ENCODE measurements at places on chromosomes 7 and 10.
A peak's percentile ranks its signal among the peaks of the same experiment; 100 is the strongest.

DNA sequence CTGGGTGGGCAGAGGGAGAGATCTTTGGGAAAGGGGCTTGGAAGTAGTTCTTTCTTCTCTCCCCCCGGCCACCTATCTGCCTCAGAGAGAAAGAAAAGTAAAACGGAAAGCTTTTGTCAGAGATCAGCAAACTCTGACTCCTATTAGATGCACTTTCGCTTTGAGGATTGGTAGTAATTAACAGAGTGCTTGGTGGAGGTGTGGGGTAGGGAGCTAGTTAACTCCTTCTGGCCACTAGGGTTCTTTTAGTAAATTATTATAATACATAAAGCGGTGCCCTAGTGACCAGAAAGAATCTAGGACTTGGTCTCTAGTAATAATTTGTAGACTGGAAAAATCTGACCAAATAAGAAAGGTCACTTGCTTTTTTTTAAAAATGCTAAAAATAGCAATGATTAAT lies 54.6 kb downstream of the CPVL start:
- DNase-seq, result peak; percentile 22

DNA sequence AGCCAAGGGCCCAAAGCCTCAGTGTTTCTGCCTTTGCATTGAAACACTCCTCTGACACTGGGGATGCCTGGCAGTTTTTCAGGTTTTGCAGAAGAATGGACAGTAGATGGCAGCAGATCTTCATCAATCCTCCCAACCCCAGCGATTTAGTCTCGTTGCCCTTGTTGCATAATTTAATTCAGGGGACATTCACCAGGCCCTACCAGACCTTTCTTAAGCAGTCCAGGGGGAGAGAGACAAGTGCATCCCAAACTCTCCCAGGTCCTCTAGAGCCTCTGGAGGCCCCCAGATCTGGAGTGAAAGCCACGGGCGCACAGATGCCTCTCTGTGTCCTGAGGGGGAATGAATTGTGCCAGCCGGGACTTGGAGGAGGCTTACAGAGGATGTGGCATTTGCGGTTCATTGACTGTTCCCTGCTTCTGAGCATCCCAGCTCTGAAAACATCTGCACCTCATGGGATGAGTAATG lies 29.6 kb downstream of the MINDY4 start:
- DNase-seq, result peak; percentile 62

DNA sequence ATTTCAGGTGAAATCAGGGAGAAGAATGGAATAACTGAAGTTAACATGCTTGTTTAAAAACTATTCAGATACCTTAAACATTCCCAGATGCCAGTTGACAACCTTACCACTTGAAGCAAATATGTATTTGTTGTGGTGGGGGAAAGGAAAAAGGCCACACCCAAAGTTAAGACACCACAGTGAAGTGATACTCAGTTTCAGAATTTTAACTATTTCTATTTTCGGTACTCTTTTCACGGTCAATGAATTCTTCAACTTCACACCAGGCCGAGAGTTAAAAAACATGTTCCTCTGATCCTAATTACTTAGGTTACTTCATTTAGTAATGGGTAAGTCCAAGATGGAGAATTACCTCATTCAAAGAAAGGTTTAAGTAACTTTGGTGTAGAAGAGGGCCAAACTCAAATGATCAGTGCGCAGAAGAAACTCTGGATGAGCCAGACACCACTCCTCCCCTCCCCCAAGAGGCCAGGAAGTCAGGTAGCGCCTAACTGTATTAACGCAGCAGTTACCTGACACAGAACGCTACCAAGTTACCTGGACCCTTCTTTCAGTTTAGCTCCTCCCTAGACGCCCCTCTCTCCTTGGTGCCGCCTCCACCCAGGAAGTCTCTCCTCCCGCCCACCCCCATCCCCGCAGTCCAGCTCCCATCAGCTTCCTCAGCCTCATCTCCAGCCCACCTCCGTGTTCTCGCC lies 700 bp downstream of the MTPN start:
- peak; percentile 46 for DNase-seq

GRCh38 chr7:116546916-116547315 lies 22.1 kb downstream of the CAV1 start:
- DNase-seq, result no peak

DNA sequence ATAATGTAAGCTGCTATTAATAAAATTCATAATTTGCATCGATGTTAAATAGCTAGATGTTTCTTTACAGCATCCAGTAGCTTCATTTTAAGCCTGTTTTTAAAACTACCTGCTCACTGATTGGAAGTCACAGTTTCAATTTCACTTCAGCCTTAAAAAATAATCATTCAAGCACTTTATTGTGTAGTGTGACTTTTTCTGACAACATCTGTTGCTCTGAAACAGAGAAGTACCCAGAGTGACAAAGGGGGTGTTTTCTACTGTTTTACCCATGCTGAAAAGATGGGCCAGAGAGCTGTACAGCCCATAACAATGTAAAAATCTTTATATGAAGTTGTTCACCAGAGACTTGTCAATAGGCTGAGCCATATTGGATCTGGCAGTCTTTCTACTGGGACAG lies 437.2 kb downstream of the MDFIC start:
- no peak for DNase-seq

DNA sequence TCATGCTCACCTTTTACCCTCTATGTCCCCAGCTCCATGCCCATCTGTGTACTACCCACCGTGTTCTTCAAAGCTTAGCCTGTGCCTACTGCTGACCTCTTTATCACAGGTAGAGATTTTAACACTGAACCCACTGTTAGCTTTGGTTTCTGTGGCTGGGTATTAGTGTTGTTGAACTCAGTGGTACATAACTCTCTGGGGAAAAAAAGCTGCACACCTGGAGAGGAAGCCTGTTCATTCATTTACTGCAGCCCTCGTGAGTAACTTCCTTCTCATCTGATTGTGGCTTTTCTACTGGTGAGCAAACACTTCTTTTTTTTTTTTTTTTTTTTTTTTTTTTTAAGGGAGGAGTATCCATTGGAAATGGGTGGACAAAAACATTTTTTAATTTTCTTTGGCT lies 326.3 kb downstream of the CCSER2 start:
- DNase-seq, result peak; percentile 8

GRCh38 chr7:151237244-151238189 lies 5.2 kb downstream of the CHPF2 start:
- no peak for DNase-seq

- no peak for DNase-seq
Observed at GRCh38 chr7:74575083-74575784, 82.3 kb upstream of the GTF2I start.

- DNase-seq, result no peak
Observed at GRCh38 chr10:81963606-81964005, 88.6 kb downstream of the NRG3 start.

DNA sequence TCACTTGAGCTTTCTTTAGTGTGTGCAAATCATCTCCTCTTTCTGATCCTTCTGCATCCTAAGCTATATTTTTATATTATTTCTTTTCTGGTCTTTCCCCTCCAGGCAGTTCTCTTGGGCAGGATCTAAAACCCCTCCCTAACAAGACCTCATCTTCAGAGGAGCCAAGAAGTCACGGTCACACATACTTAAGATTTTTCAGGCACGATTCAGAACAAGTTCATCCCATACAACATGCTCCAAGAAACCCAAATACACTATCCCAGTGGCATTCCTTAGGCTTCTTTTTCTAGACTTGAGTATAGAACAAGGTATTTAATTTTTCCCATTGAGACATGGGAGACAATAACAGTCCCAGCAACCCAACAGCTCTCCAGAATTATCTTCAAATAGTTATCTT lies 1251.5 kb downstream of the DNAJB9 start:
- no peak for DNase-seq

DNA sequence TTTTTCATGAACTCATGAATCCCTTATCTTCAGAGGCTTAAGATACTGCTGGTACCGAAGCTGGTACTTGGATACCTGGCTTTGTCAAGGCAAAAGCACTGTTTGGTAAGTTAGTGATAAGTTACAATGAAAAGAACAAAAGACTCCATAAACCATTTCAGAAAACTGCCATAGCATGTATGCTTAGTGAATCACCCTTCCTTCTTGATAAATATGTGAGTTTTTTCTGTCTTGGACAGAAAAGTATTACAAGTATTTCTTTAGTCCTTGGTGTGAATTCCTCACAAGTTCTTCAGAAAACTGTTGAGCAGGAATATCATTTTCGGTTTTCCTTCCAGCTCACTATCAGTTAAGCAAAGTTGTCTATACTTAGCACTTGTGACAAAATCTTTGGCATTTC lies 25.6 kb downstream of the PUS7 start:
- no peak for DNase-seq

DNA sequence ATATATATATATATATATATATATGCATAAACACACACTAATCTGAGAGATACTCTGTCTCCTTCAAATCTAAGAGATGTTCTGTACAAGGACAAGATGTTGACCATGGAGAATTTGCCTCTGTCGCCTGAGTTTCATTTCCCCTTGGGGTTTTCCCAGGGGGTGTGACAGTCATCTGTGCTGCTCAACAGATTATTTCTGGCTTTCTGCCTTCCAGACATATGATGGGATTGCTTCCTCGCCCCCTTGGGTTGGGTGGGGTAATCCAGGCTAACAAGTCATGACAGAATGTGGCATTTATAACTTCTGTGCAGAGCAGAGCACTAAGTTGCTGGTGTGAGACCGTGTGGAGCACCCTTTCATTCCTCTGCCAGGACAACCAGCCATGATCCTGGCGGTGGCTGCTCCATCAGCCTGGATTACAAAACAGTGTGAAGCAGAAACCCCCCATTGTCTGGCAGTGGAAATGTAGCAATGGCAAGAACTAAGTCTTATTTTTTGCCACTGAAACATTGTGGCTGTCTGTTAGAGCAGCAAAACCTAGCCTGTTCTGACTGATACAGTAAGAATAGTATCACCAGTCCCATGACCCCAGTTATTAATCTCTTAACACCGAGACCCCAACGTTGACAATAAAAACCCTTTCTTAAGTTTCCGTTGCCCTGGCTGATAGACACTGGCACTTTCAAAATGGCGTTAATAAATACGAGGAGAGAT lies 13.7 kb upstream of the USP6NL start:
- no peak for DNase-seq

GRCh38 chr10:58672845-58673244 lies 160.2 kb downstream of the BICC1 start:
- no peak for DNase-seq

GRCh38 chr10:71531485-71532446 lies 135.0 kb downstream of the CDH23 start:
- no peak for DNase-seq

GRCh38 chr10:129511086-129511485 lies 44.0 kb downstream of the MGMT start:
- no peak for DNase-seq

DNA sequence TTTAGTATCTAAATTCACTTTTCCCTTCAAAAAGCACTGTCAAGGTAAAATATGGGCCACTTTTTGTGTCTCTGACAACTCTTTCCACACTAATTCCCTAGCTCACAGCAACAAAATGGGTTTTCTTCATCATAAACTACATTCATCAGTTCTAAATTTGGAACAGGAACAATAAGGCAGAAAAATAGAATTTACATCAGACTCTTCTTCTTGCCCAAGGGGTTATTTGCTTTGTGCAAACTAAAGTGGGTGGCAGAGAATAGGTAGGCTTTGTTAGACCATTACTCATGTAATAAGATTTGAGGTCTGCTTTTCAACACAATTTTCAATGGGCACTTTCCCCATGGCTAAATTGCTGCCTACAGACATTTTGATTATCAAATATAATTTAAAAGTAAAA lies 17.6 kb upstream of the PPP1R17 start:
- no peak for DNase-seq

- no peak for DNase-seq
Observed at GRCh38 chr10:44769450-44769849, 141.7 kb upstream of the TMEM72 start.

DNA sequence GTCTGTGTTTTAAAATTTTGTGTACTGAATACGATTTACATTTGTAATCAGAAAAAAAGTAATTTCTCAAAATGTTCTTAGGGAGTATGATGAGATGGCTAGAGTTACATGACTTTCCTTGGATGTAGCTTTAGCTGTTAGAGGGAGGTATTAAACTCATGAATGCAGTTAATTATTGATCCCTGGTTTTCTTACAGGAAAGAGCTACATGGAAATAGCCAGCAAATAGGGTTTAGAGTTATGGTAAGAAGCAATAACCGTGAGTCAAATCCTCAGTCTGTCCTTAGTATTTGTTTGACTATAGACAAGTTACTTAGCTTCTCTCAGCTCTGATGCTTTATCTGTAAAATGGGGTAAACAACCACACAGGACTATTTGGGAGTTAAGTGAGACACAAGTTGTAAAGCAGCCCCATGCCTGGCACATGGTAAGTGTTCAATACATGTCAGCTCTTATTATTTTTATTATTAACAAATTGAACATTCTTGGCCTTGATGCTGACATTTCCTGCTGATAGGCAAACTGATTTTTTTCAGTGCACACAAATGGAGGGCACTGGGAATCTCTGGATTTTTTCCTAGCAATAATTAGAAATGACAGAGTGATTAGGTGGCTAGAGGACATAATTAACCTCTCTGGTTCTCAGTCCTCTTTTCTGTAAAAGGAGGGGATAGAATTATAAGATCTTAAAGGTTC lies 204.5 kb upstream of the PHYHIPL start:
- no peak for DNase-seq

GRCh38 chr10:91050371-91051034 lies 129.6 kb upstream of the ANKRD1 start:
- DNase-seq, result no peak

DNA sequence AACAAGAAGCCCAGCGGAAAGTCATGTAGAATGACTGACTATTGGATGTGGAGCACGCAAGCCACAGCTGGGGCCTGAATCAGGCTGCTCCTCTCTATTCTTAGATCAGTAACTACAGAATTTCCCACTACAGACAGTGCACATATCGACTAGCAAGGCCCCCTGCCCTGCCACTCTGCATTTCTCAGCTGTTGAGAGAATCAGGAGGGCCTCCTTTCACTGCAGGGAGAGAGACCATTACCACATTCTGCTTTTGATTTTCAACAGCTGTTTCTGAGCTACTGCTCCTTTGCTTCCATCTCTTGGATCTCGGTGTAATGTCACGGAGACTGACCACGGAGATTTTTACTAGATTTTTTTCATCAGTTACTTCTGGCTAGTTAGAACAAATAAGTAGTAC lies 73.8 kb downstream of the PON1 start:
- no peak for DNase-seq

DNA sequence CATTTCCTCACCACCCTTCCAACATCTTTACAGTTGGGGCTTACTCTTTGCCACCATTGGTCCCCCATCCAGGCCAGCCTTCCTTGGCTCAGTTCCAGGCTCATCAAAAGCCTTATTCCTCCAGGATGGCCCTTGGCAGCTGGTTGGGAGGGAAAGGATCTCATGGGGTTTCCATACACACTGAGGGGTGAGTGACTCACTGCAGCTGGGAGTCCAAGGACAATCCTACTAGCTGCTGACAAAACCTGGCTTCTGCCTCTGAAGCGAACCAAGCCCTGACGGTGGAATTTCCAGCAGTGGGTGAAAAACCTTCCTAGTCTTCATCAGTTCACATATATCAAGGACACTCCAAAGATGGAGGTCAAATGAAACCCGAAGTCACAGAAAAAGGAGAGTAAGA lies 22.9 kb downstream of the CRHR2 start:
- peak; percentile 48 for DNase-seq

GRCh38 chr10:117175215-117175900 lies 21.9 kb upstream of the KCNK18 start:
- peak; percentile 38 for DNase-seq

GRCh38 chr10:6811153-6811552 lies 231.1 kb upstream of the PRKCQ start:
- DNase-seq, result no peak

GRCh38 chr10:79595510-79595909 lies 15.2 kb upstream of the SFTPA1 start:
- DNase-seq, result no peak

Measured in NCI-H2081 (cell line).